ENCODE measurements at places on chromosomes 2 and 18. TPM values are rescaled to one million over a fixed set of nuclear protein-coding genes. Genes with fewer than 3 reads are reported as not detected.

Gene AGAP1
- 16.0 TPM for total RNA-seq

Gene C1QL2
- not detected for total RNA-seq

Gene ITGA6
- total RNA-seq = 471 TPM

Gene CRACDL
- total RNA-seq = 1.1 TPM

Gene CNGA3
- total RNA-seq = not detected

Gene IL1B
- total RNA-seq = 169 TPM

Gene CAPN14
- total RNA-seq = 2.2 TPM

Gene TRIM43
- total RNA-seq = not detected

Gene LYPD6B
- total RNA-seq = 4.6 TPM

Gene SERPINB13
- 9.2 TPM for total RNA-seq
